ENCODE measurements at places on chromosomes 2 and 18.

GRCh38 chr2:208488686-208489564 lies 82.3 kb downstream of the PTH2R start:
- DNase-seq, result no peak

GRCh38 chr2:20990442-20991430 lies 53.1 kb downstream of the APOB start:
- DNase-seq, result no peak

- no peak for DNase-seq
Observed at GRCh38 chr2:120236791-120237190, 13.6 kb upstream of the TMEM185B start.

- peak; percentile 18 for DNase-seq
Observed at GRCh38 chr2:98822301-98823164, 91.6 kb upstream of the MGAT4A start.

DNA sequence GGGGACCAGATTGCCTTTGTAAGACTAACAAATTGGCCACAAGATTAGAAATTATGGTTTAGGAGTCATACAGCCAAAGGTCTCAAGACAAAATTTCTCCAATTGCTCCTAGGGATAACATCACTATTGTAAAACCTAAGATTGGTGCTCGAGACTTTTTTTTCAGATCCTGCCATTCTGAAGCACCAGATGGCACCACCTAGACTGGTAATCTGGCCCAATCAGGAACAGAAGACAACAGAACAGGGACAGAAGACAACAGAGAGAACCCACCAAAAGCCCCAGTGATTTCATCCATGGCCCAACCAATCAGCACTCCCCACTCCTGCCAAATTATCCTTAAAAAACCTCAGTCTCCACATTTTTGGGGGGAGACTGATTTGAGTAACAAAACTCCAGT lies 66.8 kb downstream of the LINC00305 start:
- DNase-seq, result no peak

DNA sequence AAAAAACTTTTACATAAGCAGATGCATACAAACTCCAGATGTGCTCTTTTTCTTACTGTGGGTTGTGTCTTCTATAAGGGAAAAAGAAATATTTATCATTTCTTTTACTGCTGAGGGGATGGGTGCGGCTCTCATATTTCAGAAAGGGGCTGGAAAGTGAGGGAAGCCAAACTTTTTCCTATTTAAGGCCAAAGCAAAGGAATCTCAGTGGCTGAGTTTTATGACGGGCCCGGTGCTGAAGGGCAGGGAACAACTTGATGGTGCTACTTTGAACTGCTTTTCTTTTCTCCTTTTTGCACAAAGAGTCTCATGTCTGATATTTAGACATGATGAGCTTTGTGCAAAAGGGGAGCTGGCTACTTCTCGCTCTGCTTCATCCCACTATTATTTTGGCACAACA lies at the start of gene COL3A1:
Gene COL3A1, plus strand, starts transcription at position 210 of the 400 bp plus-strand sequence. Its CDS starts 117 bp downstream, at position 327.
- DNase-seq, result no peak

- no peak for DNase-seq
Observed at GRCh38 chr2:14677039-14677438, 44.5 kb downstream of the LRATD1 start.

DNA sequence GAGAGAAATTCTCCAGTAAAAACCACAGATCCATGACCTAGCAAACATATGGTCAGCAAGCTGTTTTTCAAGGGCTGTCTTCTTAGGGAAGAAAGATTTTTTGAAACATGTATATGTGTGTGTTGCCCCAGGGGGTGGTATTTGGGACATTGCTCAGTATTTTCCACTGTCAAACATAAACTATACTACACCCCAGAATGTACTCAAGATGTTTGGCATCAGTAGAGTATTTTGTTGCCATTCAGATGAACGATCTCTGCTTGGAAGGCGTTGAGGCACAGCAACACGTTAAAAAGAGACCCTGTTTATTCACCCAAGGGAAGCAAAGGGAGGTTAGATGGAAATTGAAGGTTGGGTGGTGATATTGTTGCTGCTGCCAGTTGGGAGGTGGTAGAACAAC lies 30.0 kb downstream of the EEF1B2 start:
- DNase-seq, result no peak

DNA sequence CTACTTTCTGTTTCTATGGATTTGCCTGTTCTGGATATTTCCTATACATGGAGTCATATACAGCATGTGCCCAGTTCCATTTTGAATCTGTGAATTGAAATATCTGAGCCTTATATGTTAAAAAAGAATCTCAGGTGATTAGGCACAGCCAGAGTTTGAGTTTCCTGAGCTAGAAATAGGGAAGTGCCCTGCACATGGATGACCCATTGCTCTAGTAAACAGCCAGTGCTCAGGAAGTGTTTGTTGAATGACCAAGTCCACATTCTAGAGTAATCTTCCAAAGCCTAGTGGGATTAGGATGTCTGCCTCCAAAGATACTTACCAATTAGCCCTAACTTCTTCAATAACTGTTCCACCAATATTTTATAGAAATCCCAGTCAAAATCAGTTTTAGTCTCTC lies 165.8 kb downstream of the SETBP1 start:
- DNase-seq, result no peak

DNA sequence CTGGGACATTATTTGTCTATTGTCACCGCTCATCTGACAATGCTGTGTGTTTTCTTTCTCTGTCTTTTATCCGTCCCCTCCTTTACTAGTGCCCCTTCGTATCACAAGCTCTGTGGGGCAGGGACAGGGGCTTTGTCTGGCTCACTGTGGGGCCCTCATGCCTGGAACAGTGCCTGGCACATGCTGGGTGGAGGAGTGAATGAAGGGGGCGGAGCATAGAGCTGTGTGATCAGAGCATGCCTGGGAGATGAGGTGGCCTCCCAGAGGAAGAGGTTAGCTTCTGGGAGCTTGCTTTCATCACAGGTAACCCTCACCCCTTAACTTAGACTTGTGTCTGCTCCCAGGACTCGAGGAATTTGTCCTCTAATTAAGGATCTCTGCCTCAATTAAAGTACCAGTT lies 16.4 kb downstream of the MTCL1 start:
- DNase-seq, result no peak

DNA sequence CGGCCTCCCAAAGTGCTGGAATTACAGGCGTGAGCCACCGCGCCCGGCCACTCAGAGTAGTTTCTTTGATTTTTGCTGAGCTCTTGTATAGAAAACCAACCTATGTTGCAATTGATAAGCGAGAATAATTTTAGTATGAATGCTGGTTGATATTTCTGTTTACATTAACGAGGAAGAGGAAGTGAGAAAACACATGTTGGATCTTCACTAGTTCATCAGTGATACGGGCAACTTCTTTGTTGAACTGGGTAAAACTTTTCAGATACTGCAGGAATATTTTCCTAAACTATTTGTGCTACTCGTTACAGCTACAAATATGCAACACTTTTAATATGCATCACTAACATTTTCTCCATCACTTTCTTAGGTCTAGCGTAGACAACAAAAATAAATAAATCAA lies 67.9 kb upstream of the SLC25A52 start:
- DNase-seq, result no peak

DNA sequence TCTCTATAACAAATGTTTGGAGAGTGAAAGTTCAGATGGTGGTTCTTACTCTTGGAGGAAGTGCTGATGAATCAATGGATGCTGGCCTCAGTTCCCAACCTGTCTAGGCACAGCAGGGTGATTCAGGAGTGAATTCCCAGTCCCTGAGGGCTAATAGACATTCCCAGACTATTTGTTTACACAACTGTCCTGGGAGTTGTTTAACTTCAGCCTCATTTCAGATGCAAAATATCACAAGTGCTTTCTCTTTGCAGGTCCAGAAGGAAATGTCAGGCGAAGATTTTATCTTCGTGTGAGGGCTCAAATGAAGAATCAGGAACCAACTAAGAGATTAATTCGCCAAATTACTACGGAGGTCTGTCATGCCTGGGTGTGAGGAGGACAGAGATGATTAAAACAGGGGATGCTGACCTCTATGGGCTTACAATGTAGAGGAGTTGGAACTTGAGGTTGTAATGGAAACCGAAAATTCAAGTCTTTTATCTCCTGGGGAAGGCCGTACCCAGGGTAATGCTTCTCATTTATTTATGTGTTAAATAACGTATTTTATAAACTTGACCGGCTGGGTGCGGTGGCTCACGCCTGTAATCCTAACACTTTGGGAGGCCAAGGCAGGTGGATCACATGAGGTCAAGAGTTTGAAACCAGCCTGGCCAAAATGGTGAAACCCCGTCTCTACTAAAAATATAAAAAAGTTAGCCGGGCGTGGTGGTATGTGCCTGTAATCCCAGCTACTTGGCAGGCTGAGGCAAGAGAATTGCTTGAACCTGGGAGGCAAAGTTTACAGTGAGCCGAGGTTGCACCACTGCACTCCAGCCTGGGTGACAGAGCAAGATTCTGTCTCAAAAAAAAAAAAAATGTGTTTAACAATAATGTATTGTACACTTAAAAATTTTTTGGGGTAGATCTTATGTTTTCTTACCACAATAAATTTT lies 38.7 kb upstream of the SLC1A4 start:
- DNase-seq, result no peak

GRCh38 chr2:227871375-227871791 lies at the start of gene DAW1:
Gene DAW1 (plus strand): TSS chr2:227871631. CDS start chr2:227871690, 59 bp downstream.
- DNase-seq, result no peak

DNA sequence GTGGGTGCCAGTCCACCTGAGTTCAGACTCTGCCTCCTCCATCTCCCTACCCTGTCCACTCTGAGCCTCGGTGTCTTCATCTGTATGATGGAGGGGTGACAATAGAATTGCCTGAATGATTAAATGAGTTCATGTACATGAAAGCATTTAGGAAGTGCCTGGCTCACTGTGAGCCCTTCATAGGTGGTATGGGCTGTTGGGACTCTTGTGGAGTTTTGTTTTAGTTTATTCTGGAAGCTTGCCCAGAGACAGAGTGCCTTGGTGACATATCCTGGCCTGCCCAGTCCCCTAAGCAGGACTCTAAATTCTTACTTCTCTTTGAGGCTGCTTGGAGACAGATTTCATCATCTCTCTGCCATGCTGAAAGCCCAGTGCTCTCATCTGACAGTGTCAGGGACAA lies 24.5 kb upstream of the GIGYF2 start:
- no peak for DNase-seq

DNA sequence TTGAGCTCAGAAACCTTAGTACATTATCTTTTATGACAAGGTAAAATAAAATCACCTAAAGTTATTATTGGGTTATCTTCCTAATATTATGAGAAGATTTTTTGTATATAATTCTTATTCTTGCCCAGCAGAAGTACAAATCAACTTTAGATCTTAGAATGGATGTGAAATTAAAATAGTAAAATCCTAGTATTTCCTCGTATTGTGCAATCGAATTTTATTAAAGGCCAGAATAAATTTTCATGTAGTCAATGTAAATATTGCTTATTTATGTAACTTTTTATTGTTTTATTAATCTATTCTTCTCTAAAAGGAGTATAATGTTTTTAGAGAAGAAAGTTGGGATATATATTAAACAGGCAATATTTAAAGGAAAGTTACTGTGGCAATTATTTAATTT lies 12.7 kb downstream of the MARS2 start:
- no peak for DNase-seq

GRCh38 chr2:39871291-39871761 lies 92.3 kb upstream of the THUMPD2 start:
- DNase-seq, result no peak
